ENCODE measurements at places on chromosomes 12 and 14.

DNA sequence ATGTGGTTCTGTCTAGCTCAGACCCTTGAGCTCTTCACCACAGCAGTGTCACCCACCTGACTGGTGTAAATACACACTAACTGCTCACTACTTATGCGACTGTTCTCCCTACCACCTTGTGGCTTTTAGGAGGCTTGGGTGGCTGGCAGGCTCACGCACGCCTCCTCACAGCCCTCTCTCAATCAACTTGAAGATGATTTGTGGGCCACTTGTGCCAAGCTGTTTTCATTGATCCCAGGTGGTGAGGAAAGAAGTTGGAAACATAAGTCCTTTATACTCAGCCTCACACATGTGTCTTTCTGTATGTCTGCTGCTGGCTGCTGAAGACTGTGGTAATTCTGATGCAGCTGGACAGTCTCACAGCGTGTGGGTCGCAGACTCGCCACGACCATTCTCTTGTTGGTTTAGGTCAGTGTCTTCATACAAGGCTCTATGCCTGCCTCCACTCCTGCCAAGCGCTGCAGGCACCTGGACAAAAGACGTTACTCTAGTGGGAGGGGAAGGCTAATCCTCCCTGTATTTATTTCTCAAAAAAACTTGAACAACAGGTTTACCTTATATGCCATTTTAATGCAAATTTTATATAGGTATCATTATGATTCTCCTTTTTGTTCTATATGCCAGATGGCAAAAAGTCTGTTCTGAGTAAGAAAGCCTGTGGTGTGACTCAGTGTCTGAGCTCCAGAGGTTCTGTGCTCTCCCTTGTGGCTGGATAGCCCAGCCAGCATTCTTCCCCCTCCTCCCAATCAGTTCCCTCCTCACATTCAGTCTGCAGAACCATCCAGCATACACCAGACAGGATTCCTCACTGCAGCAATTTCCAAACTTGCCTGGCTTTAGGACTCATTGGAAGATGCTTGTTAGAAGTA, 115.6 kb downstream of the DIP2B start:
- no peak for DNase-seq

DNA sequence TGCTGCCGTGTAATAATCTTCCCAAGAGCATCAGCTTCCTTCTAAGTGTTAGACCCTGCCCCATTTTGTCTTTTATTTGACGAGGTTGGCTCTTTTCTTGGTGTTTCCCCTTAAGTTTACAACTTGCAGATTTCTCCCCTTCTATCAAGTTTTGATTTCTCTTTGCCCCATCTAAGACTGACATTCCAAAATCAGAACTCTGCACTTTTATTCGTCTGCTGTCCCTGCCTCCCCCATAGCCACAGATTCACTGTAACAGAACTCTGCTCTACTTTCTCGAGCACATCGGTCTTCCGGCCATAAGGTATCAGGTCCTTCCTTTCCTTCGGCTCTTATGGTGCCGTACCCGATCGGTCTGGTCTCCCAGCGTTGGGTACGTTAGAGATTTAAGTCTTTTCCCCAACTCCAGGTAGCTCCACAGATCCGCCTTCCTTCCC, 563 bp downstream of the DCP1B start:
- peak; percentile 3 for DNase-seq

DNA sequence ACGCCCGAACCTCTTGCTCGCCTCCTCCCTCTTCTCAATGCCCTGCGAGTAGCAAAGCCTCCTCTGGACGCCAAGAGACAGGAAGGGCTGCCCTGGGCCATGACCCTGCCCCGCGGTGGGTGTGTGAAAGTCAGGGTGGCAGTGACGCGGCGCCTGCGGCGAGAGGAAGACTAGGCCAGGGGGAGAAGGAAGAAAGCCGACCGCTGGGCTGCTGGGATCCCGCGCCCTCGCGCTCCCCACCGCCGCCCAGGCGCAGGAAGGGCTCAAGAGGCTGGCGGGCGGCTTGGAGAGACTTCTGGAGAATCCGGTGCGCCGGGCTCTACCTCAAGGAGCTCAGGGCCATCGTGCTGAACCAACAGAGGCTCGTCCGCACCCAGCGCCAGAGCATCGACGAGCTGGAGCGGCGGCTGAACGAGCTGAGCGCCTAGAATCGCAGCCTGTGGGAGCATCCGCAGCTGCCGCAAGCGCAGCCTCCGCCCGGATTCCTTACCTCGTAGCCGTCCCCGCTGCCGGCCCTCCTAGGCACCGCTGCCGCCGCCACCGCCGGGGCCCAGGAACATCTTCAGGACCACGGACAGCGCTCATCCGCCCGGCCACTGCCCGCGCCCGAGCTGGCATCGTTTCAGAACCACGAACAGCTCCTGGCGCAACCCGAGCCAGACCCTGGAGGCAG, 105.0 kb upstream of the PRB2 start:
- DNase-seq, result no peak

GRCh38 chr12:44357494-44357893, 518.6 kb downstream of the NELL2 start:
- no peak for DNase-seq

- no peak for DNase-seq
Observed at GRCh38 chr12:5967645-5968415, 22.8 kb upstream of the ANO2 start.

- DNase-seq, result no peak
Observed at GRCh38 chr14:53567236-53567780, 389.3 kb downstream of the BMP4 start.

DNA sequence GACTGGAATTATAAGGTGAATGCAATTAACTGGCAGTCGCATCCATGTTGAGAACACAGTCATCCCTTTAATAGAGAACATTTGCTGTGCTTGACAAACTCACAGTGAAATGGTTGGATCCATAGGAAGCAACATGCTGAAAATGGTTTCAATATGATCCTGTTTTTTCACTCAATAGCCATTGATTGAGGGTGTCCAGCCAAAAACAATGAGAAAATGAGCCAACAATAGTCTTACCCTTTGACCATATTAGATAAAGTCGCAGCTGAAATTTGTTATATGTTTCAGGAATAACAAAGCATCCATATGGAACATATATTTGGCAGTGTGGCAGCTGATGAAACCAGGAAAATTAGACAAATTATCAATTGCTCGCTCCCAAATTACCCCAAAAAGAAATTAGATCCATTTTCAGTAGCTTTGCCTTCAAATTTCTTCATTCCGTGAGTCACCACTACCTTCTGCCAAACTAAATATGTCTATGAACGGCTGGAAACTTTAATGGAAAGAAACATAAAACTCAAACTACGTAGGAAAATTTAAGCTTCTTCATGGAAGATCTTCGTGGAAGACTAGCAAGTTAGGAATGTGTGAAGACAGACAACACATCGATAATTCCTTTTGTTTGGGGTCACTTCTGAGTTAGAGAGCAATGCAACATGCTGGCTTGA, 17.4 kb downstream of the IGF1 start:
- DNase-seq, result no peak

DNA sequence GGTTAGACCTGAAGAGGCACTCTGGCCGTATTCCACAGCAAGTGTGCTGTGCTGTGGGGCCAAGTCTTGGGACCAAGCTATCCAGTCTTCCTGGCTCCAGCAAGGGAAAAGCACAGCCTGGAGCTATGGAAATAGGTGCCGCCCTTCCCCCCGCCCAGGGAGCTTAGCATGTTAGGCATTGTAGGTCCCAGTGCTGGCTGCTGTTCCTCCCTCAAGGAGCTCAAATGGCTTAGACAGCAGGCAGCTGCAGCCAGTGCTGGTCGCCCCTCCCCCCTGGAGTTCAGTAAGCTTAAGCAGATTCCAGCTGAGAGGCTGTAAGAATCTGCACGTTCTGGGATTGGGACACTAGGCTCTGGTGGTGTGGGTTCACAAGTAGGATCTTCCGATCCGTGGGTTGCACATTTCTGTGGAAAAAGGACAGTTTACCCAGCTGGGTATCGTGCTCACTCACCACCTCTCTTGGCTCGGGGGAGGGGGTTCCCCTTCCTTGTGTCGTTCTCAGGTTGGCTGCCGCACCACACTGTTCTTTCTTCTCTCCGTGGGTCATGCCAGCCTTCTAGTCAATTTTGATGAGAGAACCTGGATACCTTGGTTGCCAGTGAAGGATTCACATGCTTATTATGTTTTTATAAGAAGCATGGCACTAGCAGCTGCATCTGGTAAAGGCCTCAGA, 127.3 kb downstream of the CNTN1 start:
- DNase-seq, result no peak

DNA sequence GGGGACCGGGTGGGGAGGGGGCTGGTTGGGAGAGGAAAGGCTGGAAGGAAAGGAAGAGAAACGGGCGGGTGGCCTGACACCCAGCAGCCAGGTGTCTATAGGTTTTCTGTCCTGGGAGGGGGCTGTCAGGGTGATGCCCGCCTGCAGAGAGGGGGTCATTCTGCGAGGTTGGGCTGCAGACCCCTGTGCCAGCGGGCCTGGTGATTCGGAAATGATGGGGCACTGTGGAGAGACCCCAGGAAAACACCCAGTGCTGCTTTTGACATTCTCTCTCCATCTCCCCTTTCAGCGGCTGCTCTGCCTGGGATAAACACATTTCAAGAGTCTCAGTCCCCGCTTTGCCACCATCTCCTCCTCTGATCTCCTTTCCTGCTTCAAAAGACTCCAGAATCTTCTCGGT, 168.5 kb upstream of the RTL1 start:
- DNase-seq, result no peak

- no peak for DNase-seq
Observed at GRCh38 chr14:101118746-101119591, 215.4 kb upstream of the RTL1 start.

DNA sequence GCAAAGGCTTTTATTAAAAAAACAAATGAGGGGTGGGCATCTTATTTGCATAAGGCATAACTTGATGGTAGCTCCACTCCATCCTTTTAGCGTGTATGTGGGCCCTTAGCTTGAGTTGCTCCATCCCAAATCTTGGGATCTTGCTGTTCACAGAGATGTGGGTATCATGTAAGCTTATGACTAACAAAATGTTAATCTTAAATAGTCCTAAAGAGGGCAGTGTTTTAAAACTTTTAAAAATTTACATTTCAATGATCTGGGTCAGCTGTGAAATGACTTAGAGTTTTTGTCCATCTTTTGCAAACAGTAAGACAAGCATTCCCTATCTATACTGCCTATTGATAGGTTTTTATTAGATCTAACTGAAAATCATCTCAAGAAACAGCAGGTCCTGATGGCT, 86.0 kb downstream of the SLCO1A2 start:
- no peak for DNase-seq

- no peak for DNase-seq
Observed at GRCh38 chr12:953776-954175, 4.3 kb upstream of the RAD52 start.

- DNase-seq, result no peak
Observed at GRCh38 chr14:87899228-87899627, 93.8 kb downstream of the GALC start.

DNA sequence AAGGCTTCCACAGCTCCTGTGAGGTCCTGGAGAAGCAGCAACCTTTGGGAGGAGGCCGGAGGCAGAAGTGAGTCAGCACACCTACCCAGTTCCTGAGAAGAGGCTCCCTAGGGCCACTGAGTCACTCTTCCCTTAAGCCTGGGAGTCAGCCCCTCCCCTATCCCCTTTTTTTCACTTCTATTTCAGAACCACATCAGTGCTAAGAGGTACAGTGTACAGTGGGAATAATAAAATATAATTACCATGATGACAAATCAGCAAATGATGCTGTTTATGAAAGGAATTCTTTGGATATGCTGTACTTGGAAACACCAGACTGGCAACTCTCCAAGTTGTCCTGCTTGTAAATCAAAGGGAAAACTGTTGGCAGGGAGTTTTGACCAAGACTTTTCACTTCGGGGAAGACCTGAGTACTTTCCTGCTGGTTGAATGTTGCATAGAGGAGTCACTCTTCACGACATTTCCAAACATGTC, 7.8 kb upstream of the TBPL2 start:
- no peak for DNase-seq

GRCh38 chr12:124774462-124775167, 89.0 kb downstream of the SCARB1 start:
- peak; percentile 99 for DNase-seq

GRCh38 chr14:75449696-75450095, 21.9 kb downstream of the JDP2 start:
- DNase-seq, result no peak

DNA sequence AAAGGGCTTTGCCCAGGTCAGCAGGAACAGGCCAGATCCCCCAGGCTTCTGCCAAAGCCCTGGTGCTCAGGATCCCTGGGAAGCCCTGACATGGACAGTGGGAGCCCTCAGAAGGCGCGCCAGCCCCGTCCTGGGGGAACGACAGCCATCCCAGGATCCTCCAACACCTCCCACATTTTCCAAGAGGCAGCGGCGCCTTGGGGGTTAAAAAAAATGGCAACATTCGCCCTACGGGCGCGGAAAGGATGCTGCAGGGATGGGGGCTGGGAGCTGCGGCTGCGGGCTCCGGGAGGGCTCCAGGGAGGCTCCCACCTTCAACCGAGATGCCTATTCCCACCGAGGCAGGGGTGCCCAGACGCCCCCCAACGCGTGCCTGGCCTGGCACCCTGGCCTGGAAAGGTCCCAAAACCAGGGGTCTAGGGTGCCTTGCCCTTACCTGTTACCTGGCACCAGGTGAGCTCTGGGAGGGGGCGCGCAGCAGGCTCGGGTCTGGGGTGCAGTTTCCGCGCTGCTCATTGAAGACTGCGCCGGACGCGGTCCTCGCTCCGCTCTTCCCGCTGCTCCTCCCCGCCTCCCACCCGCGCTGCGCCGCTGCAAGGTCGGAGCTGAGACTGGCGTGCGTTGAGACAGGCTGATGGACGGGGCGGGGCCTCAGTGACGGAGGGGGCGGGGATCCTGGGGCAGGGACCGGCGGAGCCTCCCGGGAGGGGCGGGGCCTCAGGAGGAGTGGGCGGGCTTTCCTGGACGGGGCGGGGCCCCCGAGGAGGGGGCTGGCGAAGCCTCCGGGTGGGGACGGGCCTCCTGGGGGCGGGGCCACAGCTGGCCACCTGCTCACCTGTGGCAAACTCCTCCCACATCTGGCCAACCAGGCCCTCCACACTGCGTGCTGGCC, at the start of gene ABCB9:
Gene ABCB9 (minus strand): TSS at position 613 of the 892 bp plus-strand sequence. CDS start 6,228 bp downstream, outside the sequence.
- DNase-seq, result peak; percentile 62

- no peak for DNase-seq
Observed at GRCh38 chr12:59122784-59123183, 202.5 kb upstream of the LRIG3 start.

- no peak for DNase-seq
Observed at GRCh38 chr12:78916845-78917480, 52.4 kb downstream of the SYT1 start.

DNA sequence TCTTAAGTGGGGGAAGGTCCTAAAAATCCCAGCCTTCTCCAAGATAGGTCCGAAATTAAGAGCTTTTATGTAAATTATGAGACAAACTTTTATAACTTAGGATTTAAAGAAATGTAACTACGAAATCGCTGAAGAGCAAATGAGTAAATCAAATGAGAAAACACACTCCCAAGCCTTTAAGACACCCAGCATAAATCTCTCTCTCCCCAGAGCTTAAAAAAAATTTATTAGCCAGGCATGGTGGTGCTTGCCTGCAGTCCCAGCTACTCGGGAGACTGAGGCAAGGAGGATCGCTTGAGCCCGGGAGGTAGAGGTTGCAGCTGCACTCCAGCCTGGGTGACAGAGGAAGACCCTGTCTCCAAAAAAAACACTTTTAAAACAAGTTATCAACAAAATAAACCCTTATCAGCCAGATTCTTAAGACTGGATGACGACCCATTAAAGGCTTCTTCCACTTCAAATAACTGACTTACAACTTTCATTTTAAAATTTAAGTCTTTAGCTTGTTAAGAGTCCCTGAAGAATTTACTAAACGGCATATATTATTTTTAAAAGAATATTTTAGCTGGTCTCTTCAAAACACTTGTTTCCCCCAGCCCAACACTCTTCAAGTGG, 3.2 kb downstream of the PTGES3 start:
- DNase-seq, result no peak

GRCh38 chr12:43758247-43758727, 303 bp downstream of the PUS7L start:
- peak; percentile 10 for DNase-seq

All from GM12864 (cell line).